ENCODE measurements at places on chromosomes 12 and 14.

GRCh38 chr12:32051511-32052211, 55.0 kb upstream of the BICD1 start:
- no peak for DNase-seq

DNA sequence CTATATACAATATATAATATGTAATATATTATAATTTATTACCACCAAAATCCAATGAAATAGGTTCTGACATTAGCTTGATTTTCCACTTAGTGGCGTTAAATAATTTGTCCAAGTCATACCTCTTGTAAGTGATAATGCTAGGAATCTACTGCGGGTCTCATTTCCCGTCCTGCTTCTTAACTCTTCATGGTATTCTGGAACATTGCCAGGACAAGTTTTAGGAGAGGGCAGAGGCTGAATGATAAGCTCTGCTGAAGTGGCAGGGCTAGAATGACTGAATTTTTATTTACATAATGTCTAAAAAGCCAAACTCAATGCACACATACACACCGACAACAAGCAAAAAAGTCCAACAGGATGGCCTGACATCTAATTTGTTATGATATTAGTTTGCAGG, 70.4 kb upstream of the PTPRQ start:
- no peak for DNase-seq

DNA sequence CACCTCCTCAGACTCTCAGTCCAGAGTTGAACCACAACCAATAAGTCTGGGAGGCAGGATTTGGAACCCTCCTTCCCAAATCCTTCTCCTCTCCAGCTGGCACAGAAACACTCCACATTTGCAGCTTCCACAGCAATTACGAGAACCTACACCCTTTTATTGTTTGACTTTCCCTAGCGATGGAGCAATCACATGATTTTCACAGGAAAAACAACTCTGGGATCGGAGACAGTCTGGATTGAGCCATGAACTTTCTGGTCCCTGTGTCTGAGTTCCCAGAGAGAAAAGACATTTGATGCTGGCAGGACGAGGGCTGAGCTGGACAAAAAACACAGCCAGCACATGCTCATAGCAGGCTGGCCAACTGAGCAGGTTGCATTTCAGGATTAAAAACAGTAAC, 49.0 kb upstream of the STON2 start:
- DNase-seq = no peak

- DNase-seq = no peak
These were observed 53.5 kb downstream of the PHLDA1 start for GRCh38 chr12:75977952-75978671.

- DNase-seq = no peak
These were observed 65.9 kb downstream of the PTPN21 start for GRCh38 chr14:88488897-88489296.

DNA sequence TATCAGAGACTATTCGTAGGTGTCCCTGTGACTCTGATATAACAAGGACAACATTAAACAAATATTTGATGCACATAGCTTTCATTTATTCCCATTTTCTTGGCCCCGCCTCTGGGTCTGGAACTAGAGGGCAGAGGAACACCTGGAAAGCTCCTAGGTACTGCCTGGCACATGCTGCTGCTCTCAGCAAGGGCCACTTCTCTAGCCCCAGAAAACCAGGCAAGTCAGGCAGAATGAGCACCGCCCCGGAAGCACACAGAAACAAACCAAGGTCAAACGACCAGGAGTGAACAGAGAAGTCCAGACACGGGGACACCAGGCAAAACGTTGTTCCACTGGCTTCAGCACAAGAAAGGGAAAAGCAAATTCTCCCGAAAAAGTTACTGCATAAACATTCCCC, 76.1 kb downstream of the TTC7B start:
- DNase-seq = no peak

GRCh38 chr14:99716091-99716849, 32.2 kb downstream of the CYP46A1 start:
- DNase-seq = no peak

All from NCI-H187 (cell line).